ENCODE measurements at places on chromosomes 2 and 18. TPM values are rescaled to one million over a fixed set of nuclear protein-coding genes. Genes with fewer than 3 reads are reported as not detected.
A peak's percentile ranks its signal among the peaks of the same experiment; 100 is the strongest.

GRCh38 chr2:86044045-86044444 is 61.6 kb downstream of the POLR1A start:
- H3K4me3 ChIP-seq, result no peak overlapping the region
- no peaks in the 10 kb centered on the region for H3K36me3 ChIP-seq
- no peak overlapping the region for H3K27ac ChIP-seq
- H3K27me3 ChIP-seq, result no peaks in the 10 kb centered on the region

- H3K27ac ChIP-seq, result no peak overlapping the region
- DNase-seq, result no peak
- no peaks in the 10 kb centered on the region for H3K36me3 ChIP-seq
Observed at GRCh38 chr2:164009756-164010337, 274.0 kb upstream of the FIGN start.

The REG3A gene
- polyA plus RNA-seq, result not detected

GRCh38 chr2:188788621-188789020 is 185.6 kb upstream of the COL3A1 start:
- H3K27ac ChIP-seq, result peak overlapping the region; percentile 57
- H3K27me3 ChIP-seq, result no peaks in the 10 kb centered on the region
- H3K4me3 ChIP-seq, result no peak overlapping the region
- H3K36me3 ChIP-seq, result no peaks in the 10 kb centered on the region

DNA sequence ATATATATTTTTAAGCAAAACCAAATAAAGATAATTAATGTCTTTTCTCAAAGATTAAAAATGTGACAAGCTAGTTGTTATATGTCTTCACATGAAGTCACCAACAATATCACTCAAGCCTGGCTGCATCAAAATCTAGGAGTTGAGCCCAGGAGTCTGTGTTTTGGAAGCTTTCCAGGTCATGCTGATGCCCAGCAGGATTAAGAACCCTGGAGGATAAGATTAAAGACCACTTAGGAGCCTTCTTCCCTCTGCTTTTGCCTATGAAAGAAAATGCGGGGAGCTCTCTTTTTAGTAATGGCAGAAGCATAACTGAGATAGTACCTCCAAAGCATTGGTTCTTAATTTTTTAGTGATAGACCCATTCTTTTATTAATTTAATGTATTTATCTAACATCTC is 157.4 kb downstream of the ASXL3 start:
- no peak for DNase-seq
- H3K36me3 ChIP-seq, result no peaks in the 10 kb centered on the region
- H3K27ac ChIP-seq, result no peak overlapping the region
- H3K4me1 ChIP-seq, result no peaks in the 10 kb centered on the region

DNA sequence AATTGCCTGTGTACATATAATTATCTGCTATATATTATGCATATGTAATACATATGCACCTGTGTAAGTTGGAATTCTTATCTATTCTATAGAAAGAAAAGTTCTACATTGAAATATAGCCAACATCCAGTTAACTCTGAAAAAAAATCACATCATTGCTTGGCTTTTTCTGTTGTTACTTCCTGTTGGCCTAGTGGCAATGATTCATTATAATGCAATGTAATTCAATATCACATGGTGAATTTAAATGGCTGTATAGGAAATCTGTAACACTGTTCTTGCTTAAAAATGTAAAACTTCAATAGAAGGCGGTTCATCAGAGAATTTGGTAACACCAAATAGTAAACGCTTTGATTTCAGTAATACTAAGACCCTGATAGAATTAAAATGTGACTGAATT is 44.5 kb upstream of the MAP4K3 start:
- no peak for DNase-seq
- no peak overlapping the region for H3K4me3 ChIP-seq
- H3K4me1 ChIP-seq, result peaks cover 2% of the 10 kb centered on the region

GRCh38 chr18:21972281-21972680 is 197.1 kb upstream of the GATA6 start:
- no peak overlapping the region for H3K27ac ChIP-seq
- H3K36me3 ChIP-seq, result no peaks in the 10 kb centered on the region
- H3K27me3 ChIP-seq, result no peaks in the 10 kb centered on the region
- no peak for DNase-seq

The KCNG2 gene
- 0.50 TPM for polyA plus RNA-seq

All from testis (tissue), 5 donors.